ENCODE measurements at places on chromosomes 3 and 15.

GRCh38 chr3:13300546-13301285 lies 119.4 kb downstream of the NUP210 start:
- DNase-seq, result no peak

DNA sequence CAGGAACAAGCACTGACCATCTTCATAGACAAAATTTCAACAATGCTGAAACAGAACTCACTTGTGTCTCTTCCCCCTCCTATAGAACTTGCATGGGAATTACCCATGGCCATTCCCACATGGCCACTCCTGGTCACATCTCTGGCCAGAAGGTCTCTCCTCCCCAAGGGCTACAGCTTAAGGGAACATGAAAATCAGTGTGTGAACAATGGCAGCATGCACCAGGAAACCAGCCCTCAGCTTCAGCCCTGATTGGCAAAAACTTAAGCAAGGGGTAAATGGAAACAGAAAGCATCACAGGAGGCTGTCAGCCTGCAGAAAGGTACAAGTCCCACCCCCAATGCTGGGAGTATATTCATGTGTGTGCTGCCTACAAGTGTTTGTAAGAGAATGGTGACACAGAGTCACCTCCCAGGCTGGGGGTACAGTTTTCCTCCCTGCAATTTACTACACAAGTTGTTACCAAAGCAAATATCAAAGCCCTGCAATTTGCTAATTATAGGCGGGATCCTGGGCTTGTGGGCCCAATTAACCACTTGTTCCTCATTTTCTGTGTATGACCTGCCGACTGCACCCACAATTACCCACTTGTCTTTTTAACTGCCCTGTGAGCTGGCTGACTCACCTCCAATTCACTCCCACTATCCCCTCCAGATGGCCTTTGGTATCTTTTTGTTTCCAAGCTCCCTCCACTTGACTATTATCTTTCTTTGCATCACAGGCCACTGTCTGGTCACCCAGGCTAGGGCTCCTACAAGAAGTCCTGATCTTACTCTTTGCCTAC lies 84.4 kb upstream of the HES1 start:
- no peak for DNase-seq

DNA sequence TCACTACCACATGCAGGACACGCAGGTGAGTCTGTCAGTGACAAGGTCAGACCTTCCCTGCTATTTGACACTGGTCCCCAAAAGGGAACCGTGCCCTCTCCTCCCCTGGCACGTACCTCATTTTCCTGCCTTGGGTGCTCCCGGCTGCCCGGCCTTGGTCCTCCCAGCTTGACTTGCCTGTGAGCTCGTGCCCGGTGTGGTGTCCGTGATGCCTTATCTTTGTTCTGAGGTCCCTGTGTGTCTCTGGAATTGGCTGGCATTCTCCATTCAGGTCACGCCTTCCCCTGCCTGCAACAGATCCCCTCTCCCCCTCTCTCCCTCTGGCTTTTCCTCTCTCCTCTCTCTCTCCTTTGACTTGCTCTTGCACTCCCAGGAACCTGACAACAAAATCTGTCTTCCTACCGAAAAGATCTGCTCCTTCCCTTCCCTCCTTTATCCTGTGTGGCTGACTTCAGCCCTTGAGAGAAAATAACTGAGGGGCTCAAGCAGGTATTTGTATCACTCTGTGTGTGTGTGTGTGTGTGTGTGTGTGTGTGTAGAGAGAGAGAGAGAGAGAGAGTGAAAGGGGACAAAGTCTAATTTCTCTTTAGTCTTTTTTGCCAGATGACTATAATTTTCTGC lies at the start of gene MASP1:
Gene MASP1 (minus strand): TSS at position 226 of the 621 bp plus-strand sequence. CDS start 105 bp downstream, at position 121.
- DNase-seq, result peak; percentile 60

DNA sequence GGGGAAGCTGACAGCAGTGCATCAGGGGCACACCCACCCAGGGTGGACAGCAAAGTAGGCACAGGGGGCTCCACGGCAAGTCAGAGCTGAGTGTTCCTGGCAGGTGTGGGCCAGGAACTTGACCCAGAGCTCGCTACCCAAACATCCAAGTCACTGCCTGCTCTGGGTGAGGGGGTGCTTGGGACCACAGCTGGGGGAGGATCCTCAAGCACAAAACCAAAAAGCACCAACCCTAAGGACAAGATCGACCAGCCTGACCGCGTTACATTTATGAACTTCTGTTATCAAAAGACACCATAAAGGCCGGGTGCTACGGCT lies 101.2 kb downstream of the CHSY1 start:
- no peak for DNase-seq

DNA sequence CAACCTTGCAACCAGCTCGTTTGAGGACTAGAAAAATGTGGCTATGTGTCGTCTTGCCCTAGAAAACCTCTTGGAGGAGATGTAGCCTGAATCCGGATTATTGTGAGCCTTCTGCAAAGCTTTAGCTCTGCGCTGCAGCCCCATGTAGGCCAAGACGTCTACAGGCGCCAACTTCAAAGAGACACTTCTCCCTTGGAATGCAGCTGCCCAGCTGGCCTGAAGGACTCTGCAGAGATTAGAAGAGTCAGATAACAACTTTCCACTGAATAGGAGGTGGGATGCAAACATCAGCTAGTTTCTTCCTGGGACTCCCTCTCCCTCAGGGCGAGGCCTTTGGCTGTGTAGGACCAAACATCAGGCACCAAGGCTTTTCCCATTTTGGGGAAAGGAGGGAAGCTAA lies 356.5 kb upstream of the IL12A start:
- no peak for DNase-seq

GRCh38 chr3:123723522-123724168 lies 138.8 kb upstream of the HACD2 start:
- DNase-seq, result peak; percentile 84

- no peak for DNase-seq
Observed at GRCh38 chr3:188584958-188585689, 431.2 kb downstream of the LPP start.

DNA sequence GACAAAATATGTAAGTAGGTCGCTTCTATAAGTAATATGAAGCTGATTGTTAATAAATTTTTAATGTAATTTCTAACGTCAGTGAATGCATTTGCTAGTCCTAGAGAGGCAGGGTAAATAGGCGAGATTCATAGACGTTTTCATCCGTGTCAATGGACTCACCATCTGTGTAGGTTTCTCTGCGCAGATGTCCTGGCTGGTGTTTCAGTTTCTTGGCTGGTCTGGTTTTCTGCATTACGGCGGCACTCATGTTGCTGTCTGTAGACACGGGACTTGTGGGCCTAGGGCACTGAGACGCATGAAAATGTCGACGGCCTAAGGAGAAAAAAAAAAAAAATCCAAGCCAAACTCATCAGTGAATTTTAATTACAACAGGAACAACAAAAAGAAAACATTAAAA lies 1153.3 kb downstream of the ROBO1 start:
- no peak for DNase-seq

GRCh38 chr3:159877924-159878323 lies 110.7 kb upstream of the IL12A start:
- no peak for DNase-seq
